Jurkat, Clone E6-1 (cell line): ENCODE measurements at places on chromosomes 6 and 20.

GRCh38 chr20:2390951-2391675 is 10.4 kb downstream of the TGM6 start:
- no peak for DNase-seq

DNA sequence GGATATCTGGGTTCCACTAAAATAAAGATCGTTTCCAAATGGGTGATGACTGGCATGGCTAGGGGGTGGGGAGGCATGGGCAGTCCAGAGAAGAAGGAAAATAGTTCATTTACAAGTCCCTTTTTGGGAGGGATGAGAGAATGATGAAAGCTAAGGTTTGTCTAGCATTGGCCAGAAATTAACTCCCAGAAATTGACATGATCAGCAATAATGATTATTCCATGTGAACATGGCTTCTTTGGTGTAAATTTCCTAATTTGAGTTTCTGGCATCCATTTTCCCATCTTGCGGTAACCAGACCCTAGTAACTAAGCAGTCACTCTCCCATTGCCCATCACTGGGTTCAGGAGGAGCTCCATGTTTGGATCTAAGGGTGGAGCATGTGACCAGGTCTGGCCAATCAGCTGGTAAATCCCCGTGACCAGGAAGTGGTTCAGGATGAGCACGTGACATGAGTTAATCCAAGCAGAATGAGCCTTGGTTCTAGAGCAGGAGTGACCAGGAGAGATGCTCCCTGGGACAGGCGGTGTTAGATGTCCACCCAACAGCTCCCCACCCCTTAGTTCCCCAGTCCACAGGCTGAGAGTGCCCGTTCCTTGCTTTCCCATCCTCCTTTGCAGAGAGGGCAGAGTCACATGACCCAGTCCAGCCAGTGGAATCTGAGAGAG is 512.7 kb downstream of the PREX1 start:
- DNase-seq = no peak

GRCh38 chr6:100678027-100678426 is 203.1 kb downstream of the ASCC3 start:
- DNase-seq = no peak

DNA sequence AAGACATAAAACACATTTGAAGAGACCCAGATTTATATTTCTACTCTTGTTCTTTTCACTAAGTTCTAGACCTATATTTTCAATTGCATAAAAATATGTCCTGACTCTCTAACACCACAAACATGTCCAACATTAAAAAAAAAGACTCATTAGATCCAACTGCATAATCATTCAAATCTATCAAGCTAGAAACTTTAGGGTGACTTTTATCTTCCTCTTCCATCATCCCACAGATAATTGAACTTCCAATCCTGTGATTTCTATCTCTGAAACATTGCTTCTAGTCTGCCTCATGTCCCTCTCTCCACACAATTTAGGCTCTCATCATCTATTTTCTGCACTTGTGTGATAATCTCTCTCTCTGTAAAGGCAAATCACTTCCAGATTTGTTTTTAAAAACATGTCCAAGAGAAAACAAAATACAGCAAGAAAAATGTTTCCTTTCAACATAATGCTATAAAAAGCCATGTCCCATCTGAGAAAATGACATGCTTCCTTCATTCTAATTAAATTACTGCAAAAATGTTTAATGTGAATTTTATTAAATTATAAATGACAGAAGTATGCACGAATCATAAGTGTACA is 615.9 kb downstream of the RNF144B start:
- no peak for DNase-seq

DNA sequence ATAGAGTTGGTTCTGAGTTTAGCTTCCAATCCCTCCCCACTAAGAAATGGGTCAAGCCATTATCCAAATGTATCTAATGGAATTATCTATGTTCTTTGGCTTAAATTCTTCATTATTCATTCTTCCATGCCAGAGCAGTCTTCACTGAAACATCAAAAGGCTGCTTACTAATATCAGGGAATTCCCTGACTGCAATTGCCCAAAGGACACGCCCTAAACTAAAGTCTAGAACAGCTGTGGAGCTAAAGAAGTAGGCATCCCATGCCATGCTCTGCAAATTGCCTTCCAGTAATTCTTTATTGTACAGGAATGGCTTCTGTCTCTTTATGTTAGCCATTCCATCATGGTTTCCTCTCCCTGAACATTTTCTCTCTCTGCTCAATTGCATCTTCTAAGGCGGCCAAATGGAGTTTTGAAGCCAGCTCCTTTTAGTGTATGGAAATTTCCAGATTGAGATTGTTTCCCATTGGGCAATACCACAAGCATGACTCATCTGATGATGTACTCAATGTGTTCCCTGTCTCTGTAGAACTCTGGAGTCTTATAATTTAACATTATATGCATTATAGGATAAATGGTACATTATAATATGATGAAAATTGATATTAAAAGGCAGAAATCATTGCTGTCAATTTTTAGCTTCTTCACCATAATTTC is 28.8 kb upstream of the TSHZ2 start:
- DNase-seq = no peak

DNA sequence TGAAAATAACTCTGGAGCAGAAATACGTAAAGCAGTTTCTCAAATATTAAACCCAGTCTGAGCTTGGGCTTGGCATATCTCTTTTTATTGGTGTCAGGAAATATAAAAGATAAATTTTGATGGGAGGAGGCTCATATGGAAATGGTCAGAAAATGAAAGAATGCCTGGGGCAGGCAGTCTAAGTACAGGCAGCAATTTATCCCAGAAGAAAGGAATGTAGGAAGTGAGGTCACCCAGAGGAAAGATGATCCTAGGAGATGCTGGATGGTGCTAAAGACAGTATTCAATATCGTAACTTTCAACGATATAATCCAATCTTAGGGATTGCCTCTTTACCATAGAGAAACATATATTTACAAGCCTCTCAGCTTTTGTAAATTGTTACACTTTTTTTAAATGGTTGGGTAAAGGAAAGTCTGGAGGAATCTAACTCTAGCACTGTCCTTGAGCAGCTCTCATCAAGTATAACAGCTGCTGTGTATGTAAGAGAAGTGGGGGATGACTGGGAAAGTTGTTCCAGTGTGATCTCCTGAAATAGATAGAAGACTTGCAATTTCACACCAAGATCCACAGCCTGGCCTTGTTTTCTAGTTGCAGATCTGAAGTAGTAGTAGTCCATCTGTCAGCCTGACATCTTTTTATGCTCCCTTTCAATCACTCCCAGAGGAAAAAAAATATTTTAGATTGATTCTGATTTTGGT is 256.9 kb upstream of the SASH1 start:
- no peak for DNase-seq

DNA sequence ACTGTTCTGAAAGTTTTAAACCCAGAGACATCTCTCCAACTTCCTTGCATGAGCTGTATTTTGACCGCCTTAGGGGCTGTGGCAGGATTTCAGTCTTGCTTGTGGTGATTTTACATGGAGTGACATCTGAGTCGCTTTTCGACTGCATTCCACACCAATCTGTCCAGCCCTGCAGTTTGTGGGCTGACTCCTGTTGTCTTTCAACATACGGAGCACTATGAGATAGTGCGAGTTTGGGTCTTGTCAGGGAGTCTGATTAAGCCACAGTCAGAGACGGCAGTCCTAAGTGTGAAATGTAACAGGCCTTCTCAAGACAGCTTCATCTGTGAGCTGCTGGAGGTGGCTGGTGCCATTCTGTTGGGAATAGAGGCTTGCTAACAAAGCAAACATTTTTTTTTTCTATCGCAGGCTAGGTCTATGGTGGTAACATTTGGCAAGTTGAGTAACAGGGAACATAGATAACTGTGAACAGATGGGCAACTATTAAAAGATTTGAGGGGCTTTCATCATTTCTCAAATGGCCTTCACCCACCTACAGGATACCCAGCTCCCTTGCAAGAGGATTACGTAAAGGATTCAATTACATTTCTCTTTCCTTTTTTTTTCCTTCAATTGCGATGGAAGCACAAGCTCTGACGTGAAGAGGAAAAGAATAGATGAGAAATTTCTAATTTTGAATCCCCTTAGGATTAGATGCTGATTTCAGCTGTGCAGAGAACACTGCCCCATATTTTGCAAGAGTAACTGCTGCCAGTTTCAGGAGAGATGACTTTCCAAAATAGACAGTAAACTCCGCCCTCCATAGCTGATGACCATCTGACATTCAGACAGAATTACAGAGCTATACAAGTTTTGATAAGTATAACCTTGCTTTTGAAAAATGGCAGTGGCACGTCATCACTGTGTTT is 25.1 kb downstream of the CAP2 start:
- DNase-seq = no peak

DNA sequence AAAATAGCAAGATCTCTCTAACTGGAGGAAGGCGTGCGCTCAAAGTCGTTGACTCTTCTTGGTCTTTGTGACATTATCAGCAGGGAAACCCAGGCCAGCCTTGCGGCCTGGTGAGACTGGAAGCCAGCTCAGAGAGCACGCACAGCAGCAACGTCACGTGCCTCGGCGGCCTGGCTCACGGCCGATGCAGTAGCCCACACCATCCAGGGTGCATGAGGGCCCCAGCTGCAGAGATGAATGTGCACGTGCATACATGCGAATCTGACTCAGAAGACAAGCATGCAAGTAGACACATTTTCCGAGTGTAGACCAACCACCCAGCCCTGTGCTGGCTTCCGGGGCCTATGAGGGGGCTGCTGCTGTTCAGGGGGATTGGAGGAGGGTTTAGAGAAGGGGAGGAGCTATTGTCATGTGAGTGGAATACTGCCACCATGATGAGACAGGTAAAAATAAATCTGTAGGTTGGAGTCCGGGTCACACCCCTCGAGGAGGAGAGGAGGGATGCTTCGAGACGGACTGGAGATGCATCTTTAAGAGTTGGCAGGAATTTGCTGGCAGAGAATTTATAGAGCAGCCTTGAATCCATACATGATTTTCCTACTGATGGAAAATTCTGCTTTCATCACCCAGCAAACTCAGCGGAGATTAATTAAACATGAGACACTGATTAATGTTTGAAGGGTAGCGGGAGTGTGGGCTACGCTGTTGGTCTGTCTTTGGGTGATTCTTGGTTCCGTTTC is 388.2 kb downstream of the CDH4 start:
- no peak for DNase-seq

DNA sequence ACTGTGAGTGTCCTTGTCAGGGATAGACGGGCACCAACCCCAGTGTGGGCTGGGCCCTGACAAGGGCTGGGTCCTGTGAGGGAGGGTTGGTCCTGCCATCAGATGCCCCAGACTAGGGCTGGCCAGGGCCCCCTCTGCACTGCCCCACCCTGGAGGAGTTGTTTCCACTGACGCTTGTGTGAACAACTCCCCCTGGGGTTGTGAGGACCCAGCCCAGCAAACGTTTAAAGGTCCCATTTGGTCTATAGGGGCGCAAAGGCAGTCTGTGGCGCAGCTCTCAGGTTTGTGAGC is 104.1 kb downstream of the BMP7 start:
- DNase-seq = no peak

GRCh38 chr6:52420668-52421358 is 671 bp downstream of the EFHC1 start:
- no peak for DNase-seq

GRCh38 chr6:92568541-92568940 is 850.8 kb downstream of the EPHA7 start:
- no peak for DNase-seq

DNA sequence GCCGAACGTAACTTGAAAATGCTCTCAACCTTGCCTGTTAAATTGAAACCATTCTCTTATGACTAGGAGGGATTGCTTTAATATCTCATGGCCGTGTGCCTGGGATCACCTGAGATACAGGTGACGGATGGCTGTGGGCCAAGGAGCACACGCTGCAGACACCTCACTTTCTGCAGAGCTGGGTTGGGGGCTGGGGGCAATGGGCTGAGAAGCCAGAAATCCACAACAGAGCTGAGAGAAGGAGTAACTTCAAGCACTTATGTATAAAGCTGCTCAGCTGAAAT is 170.9 kb downstream of the DTNBP1 start:
- DNase-seq = no peak

GRCh38 chr6:129635396-129636130 is 74.4 kb downstream of the ARHGAP18 start:
- no peak for DNase-seq

DNA sequence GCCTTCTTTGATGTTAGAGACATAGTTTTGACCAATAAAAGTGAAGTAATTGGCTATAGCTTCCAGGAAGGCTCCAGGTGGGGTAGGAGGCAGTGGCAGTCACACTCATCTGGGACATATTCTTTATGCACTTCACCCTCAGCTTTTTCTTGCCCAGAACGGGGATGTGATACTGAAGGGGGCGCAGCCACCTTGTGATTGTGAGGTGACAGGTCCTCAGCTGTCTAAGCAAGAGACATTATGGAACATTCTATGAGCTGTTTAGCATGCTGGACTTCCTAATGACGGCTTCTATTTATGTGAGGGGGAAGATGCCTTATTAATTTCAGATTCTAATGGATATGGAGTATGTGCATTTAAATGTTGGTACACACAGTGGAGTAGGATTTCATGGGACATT is 151.3 kb upstream of the ZFP64 start:
- DNase-seq = no peak

DNA sequence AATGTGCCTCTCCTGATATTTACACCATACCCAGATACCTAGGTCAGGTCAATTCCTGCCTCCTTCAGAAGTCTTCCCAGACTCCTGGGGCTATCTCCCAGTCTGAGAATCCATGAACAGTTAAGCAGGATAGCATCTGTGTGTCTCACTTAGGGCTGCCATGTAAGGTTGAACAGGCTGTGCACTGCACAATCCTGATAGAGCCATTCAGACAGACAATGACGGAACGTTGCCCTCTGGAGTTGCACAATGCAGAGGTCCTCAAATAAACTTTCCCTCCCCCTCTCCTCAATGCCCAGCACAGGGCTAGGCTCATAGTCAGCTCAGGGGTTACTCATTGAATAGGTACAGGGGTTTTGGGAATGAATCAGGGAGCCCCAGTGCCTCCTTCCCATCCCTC is 89.7 kb downstream of the CD40 start:
- no peak for DNase-seq

DNA sequence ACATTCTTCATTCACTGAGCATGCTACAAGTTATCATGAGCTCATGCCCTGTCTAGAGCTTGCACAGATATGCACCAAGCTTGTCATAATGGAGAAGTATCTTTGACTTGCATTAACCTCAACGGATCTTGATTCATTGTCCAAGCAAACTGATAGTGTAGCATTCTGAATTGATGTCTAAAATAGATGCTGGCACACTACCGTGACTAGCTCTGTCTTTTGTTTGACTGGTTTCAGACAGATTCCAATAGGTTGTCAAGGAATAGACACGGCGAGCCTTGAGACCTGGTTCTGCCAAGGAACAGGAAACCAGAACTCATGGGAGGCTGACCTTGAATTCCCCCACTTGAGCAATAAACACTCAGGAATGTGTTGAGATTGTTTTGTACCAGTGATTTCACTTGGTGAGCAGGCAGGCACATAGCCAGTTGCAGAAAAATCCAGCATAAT is 1153.1 kb upstream of the GJE1 start:
- DNase-seq = no peak

GRCh38 chr6:154593122-154593521 is 82.6 kb upstream of the CNKSR3 start:
- no peak for DNase-seq

DNA sequence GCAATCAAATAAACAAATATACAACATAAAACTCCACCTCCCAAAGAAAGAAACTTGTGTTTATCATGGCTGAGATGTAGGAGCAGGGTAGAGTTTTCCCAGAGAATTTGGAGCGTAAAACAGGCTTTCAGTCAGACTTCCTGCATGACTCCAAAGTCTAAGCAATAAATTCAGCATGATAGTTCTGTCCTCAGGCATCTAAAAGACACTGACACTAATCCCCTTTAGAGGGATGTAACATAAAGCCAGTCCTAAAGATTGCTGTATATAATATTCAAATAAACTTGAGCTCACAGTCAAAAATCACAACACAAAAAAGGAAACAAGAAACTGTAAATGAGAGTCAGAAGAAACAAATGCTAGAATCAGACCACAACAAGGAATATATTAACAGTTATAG is 234.4 kb downstream of the CENPW start:
- DNase-seq = no peak
